Tracheal epithelial cell (primary cell): ENCODE measurements at places on chromosomes 6 and 20. TPM values are rescaled to one million over a fixed set of nuclear protein-coding genes. Genes with fewer than 3 reads are reported as not detected.

Gene PGC
- not detected in 2 replicates for total RNA-seq

Gene CLPSL1
- not detected in 2 replicates for total RNA-seq

Gene HLA-DRA
- total RNA-seq: not detected in 2 replicates

Gene RCAN2
- 0.72 TPM in 1 of 2 replicates, not detected in the other for total RNA-seq

Gene TFAP2D
- not detected in 2 replicates for total RNA-seq

Gene HEY2
- total RNA-seq: under 0.01 and 0.24 TPM in 2 replicates

Gene BFSP1
- 3.1 and 6.0 TPM in 2 replicates for total RNA-seq

Gene LINC00237
- not detected in 2 replicates for total RNA-seq

Gene SMLR1
- not detected in 2 replicates for total RNA-seq

Gene SEL1L2
- total RNA-seq: not detected in 2 replicates

Gene UBE2C
- 1.3 and 3.6 TPM in 2 replicates for total RNA-seq

Gene MUCL3
- total RNA-seq: under 0.01 TPM in 1 of 2 replicates, not detected in the other

Gene GPR6
- total RNA-seq: not detected in 2 replicates

Gene POPDC3
- 4.3 and 6.0 TPM in 2 replicates for total RNA-seq

Gene SLC17A2
- total RNA-seq: not detected in 2 replicates

Gene SNAP25
- not detected in 2 replicates for total RNA-seq
